ENCODE measurements at places on chromosomes 7 and 10.

DNA sequence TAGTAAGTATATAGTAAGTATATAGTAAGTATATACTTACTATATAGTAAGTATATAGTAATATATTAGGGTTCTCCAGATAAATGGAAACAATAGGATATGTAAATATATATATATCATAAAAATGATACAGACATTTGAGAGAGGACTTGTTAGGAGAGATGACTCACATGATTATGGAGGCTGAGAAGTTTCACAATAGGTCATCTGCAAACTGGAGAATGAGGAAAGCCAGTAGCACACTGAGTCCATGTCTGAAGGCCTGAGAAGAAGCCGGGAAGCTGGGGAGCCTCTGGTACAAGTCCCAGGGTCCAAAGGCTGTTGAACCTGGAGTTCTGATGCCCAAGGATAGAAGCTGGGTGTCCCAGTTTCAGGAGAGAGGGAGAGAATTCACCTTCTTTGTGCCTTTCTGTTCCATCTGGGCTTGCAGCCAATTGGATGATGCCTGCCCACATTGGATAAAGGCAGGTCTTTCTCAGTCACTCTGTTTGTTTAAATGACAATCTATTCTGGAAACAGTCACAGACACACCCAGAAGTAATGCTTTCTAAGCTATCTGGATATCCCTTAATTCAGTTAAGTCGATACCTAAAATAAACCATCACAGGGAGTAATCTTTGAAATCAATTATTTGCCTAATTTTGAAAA, 205.5 kb upstream of the CDC14C start:
- no peak for DNase-seq

DNA sequence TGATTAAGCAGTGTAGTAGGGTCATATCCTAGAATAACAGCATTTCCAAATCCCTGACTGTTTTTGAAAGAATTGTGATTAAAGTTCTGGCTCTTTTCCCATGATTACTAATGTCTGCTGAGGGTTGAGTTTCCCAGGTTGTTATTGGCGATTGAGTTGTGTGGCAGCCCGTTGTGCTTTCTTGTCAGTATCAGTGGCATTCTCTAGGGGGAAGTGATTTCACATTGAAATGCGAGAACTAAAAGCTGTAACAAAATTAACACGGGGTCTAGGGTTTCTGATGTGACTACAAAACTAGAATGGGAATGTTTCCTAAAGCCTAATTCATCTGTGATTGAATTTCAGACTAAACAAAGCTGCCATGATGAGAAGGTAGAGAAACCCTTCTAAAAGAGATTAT, 349.4 kb downstream of the EXOC4 start:
- DNase-seq, result no peak

DNA sequence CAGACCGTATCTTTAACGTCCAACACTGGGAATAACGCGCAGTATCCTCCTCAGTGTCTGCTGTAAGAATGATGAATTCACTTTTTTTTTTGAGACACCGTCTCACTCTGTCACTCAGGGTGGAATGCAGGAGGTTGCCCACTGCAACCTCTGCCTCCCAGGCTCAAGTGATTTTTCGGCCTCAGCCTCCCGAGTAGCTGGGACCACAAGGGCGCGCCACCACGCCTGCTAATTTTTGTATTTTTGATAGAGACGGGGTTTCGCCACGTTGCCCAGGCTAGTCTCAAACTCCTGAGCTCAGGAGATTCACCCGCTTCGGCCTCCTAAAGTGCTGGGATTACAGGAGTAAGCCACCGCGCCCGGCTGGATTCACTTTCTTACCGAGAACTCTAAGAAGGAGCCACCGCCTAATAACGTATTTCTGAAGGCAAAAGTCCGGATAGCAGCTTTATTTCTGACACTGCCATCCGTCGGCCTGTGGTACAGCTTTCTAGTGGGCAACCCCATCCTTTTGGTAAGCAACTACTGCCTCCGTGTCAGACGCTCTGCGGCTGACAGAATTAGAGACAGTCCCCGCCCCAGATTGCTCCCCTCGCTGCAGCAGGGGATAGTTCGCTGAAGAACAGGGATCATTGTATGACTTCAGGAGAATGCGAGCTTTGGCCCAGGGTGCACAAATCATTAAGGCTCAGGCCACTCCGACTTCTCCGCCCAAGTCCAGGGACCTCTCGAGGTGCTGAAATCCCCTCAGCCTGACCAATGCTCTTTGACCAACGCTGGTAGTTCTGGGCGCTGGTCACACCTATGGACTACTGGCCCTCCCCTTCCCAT, 662 bp downstream of the POLR3A start:
- no peak for DNase-seq

DNA sequence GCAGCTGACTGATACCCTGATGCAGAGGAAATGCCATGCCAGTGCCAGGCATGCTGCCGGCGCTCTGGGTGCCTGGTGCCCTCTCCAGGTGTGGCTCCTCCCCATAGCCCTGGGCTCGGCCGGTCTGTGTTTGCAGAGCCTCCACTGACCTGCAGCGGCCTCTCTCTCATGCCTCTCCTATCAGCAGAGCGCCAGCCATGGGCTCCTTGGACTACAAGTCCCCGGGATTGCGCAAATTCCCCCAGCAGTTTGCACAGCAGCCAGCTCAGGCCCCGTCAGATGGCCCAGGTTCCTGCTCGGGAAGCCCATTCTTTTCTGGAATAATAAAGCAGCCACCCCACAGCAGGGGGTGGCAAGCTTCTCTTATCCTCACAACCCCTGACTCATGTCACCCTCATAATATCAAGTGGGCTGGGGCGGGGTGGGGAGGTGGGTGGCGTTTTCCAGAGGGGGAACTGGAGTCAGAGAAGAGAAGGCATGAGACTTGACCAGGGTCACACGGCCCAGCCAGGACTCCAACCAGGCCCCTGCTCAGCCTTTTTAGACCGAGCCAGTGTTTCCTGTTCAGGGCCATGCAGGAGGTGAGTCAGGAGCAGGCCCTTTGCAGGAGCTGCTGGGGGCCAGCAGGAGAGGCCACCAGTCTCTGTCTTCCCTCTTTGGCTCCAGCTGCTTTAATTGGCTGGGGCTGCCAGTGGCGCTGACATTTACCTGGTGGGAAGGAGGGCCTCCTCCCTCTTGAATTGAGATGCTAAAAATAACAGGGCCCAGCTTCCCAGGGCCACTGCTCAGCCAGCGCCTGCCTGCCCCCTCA, 58.6 kb downstream of the ZMIZ1 start:
- no peak for DNase-seq

- DNase-seq, result no peak
Observed at GRCh38 chr7:36236073-36236472, 83.0 kb downstream of the EEPD1 start.

DNA sequence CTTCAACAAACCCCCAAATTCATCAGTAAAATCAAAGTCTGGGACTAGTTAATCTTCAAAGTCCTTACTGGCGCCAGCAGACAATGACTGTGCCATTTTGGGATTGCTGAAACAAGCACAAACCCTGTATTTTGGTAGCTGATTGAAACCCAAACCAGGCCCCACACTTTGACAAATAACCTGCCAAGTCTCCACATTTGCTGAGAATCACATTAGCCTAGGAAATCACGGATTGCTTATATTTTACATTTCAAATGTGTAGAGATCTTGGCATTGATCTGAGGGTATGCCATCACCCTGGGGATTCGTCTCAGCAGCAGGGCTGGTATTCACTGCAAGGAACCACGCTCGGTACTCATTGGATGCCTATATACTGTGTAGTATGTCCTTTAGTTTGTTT, 501.1 kb downstream of the CALN1 start:
- DNase-seq, result no peak

DNA sequence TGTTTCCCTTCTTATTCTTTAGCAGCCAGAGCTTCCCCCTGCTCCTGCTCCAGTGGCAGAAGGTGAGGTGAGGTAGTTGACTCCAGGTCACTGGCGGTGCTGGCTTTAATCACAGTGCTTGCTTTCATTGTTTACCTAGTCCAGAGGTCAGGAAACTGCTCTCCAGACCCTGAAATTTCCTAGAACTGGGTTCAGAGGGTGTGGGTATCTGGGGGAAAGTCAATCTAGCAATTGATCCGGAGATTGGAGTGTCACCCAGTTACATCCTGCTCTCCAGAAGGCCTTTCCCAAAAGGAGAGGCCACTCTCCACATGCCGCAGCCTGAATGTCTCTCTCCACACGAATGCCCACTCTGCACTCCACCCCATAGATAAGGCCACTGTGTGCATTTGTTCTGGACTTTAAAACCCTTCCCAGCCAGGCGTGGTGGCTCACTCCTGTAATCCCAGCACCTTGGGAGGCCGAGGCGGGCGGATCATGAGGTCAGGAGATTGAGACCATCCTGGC, 2.1 kb upstream of the MBL2 start:
- DNase-seq, result no peak

DNA sequence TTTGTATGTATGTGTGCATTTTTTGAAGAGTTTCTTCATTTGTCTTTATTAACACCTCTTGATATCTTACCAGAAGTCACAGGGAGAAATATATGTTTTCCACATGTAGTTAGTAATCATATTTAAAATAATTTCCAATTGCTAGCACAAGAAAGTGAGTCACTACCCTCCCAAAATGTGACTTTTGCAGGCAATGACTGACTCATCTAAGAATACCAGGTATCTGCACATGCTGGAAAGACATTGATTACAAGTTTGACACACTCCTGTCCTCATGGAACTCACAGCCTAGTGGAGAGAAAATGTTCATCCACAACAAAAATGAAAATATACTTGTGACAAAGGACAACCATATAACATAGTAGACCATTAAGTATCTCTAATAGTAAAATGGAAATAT, 82.9 kb downstream of the SEMA3D start:
- DNase-seq, result no peak

GRCh38 chr10:7944215-7944480, 110.3 kb upstream of the GATA3 start:
- no peak for DNase-seq

DNA sequence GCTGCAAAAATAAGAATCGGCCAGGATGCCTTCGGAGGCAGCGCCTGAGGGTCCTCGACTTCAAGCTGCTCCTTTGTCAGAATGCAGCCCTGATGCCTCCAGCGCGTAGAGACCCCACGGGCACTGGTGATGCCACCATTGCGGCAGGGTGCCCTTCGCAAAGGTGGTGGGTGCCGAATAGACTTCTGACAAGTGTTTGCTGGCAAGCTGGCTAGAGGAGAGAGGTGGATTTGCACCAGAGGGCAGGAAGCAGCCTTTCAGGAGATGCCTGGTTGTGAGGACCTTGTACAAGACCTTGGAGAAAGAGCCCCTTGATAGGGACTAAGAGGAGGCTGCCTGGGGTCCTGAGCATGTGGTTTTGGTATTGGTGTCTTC, 103.2 kb upstream of the PPIF start:
- DNase-seq, result no peak

DNA sequence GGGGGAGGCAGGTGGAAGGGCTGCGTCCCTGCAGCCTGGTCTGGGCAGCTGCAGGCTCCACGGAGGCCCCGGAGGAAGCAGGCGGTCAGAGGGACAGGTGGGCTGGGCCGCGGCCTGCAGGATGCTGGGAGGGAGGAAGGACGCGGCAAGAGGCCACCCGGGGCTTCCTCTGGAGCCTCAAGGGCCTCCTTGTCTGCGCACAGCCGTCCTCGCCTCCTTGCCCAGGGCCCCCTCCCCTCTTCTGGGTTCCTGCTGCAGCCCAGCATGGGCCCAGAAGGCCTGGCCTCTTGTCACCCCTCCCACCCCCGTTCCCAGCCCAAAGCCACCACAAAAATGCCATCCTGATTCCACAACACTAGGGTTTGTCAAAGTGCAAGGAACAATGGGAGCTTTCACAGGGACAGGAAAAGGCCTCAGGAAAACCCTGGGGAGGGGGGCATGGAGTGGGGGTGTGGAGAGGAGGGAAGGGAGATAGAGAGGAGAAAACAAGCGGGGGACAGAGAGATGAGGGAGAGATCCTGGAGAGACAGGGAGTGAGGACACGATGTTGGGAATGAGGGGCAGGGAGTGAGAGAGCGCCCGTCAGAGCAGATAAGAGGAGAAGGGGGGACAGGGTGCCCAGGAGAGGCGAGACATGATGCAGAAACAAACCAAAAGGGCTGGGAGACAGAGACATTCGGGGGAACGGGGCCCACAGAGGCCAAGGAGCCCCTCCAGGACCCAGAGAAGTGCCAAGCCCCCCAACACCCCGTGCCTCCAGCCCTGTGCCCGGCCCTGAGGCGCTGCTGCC, 41.8 kb downstream of the ZCCHC24 start:
- DNase-seq, result no peak

- no peak for DNase-seq
Observed at GRCh38 chr10:52440612-52441285, 126.7 kb downstream of the DKK1 start.

- peak; percentile 1 for DNase-seq
Observed at GRCh38 chr7:117124591-117125220, 171.4 kb downstream of the ST7 start.

DNA sequence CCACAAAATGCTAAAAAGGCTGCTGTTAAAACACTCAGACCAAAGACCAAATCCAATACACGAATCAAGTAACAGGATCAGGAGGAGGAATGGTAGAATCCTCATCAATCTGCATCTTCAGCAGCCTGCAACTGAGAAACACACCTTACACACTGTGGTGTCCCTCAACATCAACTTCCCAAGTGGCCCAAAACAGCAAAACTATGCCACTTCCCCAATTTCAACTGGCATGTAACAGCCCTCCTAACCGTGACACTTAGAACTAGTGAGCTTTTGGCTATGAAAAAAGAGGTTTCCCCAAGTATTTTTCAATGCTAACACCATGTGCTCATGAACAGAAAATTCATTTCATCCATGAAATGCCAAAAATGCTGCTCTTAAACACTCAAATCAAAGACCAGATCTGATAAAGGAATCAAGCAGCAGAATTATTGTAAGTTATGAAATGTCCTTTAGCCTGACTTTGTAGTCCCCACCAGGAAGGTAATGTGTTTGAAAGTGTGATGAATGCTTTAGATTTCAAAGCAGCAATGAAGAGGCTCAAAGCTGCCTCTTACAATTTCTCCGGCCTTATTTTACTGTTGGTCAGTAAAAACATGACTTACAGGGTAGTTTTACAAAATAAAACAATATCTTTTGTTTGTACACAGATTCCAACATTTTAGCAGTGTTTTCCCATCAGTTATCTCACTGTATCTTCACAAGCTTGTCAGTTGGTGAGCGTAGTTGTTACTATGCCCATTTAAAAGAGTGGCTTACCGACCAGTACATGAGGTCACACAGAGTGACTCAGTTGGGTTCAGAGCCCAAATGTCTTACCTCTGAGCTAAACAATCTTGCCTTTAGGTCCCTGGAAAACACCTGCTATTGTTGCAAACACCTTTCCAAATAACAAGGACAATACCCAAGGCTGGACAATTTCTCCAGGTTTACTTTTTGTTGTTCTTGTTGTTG, 65.7 kb upstream of the ASAH2 start:
- DNase-seq, result no peak

DNA sequence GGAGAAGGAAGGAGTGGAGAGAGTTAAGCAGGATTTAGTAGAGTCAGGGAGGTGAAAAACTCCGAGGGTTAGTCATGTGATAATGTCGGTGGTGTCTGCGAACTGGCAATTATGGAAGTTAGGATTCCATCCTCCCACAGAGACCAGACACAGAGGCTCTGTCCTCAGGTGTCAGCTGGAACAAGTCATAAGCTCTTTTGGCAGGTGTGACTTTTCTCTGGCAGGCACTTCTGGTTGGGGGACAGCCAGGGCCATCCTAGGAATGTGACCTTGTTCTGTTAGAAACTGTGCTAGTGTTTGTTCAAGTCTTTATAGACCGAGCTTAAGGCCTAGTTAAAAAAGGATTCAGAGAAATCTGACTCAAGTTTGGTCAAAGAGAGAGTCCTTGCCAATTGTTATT, 371.0 kb downstream of the DPP6 start:
- DNase-seq, result no peak

Data from esophagus squamous epithelium (tissue), 5 donors.